ENCODE measurements at places on chromosomes 2 and 18.

DNA sequence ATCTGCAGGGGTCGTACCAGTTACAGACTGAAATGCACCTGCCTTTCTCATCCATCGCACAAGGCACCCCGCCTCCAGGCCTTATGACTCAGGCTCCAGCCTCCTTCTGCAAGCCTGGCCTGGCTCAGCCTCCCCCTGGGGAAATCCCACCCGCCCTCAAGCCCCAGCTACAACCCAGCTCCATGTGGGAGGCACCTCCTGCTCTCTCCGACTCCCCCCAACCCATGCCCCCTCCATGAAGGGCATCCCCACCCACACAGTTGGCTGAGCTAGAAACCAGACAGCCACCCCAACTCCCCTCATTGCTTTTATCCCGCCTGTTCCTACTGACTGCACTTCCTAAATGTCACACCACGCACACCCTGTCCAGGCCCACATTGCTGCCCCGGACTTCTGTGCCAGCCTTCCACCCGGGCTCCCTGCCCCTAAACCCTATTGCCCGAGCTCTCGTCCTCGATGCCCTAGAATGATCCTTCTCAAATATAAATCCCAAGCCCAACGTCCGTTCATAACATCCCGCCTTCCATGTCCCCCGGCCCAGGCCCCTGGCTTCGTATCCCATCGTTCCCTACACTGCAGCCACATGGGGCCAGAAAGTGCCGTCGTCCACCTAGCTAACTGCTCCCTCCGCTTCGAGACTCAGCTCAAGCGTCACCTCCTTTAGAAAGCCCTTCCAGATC is 9.9 kb downstream of the DNMT3A start:
- no peak for DNase-seq

GRCh38 chr2:116378786-116379185 is 1435.7 kb upstream of the DDX18 start:
- no peak for DNase-seq

- DNase-seq, result no peak
These were observed 30.3 kb downstream of the GPR75 start for GRCh38 chr2:53829273-53829979.

DNA sequence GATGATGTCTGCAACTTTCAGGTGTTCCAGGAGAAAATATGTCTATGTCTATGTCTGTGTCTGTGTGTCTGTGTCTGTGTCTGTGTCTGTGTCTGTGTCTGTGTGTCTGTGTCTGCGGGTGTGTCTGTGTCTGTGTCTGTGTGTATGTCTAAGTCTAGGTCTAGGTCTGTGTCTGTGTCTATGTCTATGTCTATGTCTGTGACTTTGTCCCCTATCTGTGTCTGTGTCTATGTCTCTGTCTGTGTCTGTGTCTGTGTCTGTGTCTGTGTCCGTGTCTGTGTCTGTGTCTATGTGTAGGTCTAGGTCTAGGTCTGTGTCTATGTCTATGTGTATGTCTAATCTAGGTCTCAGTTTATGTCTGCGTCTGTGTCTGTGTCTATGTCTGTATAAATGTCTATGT is 10.5 kb downstream of the IL1R2 start:
- DNase-seq, result no peak

GRCh38 chr2:55001716-55002115 is 48.5 kb downstream of the RTN4 start:
- DNase-seq, result no peak

DNA sequence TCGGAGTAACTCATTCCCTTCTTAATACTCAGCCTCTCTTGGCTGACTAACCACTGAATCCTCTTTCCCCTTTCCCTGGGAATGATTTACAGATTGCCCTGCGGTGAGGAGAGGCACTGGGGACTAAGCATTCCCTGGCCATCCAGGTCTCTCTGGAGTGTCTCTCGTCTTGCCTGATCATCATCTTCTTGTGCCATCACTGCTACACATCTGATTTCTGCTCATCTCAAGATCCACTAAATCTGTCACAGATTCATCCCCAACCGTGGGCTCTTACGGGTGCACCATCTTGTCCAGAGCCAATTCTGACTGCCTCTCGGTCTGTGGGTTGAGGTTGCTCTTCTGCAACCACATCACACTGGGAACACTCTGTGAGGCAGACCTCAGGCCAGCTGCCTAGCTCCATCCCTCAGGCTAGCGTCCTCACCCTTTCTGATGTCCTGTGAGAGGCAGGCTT is 12.0 kb downstream of the SFTPB start:
- no peak for DNase-seq

DNA sequence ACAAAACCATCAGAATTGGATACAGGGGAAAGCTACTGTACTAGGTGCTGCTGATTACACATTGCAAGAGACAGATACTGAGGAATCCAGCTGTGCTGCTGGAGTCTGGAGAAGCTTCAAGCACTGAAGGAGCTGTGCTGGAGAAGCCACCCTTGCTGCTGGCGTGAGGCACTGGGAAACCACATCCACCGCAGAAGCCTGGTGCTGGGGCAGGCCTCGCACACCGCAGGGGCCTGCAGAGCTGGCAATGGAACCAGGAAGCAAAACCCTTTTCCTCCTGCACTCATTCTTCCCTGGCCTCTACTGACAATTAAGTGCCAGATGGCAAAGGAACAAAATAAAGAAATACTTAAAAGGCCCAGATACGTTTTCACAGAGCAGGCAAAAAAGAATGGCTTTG is 94.4 kb upstream of the MSH6 start:
- DNase-seq, result no peak

GRCh38 chr2:6079405-6079804 is 387.2 kb downstream of the SOX11 start:
- no peak for DNase-seq

GRCh38 chr2:20414806-20415205 is 32.1 kb upstream of the RHOB start:
- DNase-seq, result no peak

GRCh38 chr18:27824841-27825681 is 351.9 kb downstream of the CDH2 start:
- no peak for DNase-seq

DNA sequence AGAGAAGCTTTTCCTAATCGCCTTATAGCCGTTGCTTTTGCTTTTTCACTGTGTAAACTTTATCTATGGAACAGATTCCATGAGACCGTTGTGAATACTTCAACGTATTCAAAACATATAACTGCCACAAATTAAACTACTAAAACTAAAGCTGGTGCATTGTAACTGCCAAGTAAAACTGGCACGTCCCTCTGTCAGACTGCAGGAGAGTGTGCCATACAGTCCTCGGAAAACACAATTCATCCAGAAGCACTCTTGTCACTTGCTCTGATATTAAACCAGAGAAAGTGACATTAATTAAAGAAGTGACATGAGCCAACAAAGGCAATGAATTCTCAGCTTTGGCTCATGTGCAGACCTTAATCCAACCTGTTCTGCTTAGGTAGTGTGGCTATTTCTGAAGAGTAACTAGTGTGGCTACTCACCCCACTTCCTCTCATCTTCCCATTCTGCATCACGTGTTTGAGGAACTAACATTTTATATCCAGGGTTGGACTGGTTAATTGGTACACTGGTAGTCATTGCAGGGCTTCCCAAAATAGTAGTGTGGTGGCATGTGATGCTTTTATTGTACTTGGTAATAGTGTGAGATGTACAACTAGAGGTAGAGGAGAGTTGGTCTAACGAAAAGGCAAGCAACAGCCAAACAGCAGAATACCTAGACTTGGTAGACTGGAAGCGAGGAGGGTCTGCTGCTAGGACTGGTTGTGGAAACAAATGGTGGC is 9.7 kb downstream of the VRK2 start:
- DNase-seq, result no peak

DNA sequence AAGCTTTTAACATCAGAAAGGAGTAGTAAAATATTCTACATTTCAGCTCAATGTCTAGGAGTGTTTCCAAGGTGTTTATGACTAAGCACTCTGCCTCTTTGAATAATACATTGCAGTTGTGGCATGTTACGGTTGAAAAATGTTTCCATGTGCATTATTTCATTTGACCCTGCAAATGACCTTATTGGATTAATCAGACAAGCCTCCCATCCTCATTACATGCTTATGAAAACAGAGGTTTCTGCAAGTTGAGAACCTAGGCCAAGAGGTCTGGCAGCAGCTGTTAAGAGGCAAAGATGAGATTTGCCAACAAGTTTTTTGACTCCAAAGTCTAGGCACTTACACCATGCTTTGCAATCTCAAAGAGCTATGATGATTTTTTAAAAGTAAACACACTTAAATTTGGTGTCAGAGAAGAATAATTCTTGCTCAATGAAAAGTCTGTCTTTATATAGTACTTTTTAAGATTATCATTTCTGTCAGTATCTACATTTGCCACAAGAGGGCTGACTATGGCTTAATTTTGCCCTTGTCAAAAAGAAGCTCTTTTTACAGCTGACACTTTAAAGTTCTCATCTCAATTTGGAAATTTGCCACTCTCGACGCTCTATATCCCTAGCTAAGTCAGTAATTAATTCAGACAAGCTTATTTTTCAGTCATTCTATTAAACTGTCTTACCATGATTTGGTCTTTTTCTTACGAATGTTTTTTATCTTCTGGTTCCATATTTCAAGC is 260.6 kb downstream of the PAX3 start:
- no peak for DNase-seq

DNA sequence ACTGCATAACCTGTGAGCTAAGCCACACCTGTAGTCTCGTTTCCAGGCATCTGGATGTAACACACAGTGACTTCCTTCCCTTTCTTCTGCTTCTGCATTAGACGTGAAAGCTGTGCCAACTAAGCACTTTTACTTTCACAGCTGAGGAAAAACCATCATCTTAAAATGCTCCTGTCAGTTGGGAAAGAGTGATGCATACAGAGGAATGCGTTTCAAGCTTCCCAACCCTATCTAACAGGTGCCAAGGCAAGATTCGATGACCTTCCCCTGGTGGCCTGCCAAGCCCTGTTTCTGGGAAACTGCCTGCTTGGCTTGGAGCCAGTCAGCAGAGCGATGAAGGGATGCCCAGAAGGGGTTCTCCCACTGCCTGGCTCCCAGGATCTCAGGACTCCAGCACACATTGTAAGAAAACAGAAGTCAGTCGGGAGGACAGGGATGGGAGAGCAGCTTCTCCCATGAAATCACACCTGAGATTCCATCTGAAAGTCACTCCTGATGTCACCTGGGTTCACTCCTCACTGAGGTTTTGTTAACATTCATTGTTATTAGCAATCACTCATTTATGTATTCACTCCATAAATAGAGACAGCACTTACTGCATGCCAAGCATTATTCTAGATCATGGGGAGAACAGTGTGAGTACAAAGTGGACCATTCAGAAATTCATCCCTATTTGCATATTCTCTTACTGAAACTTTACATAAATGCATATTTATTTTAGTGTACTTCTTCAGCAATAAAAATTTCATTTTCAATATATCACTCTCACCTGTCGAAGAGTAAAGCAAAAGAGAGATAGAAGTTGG is 64.1 kb downstream of the DTNA start:
- DNase-seq, result no peak

- DNase-seq, result no peak
These were observed 31.9 kb upstream of the CEP68 start for GRCh38 chr2:65024149-65024829.

- DNase-seq, result no peak
These were observed 12.2 kb upstream of the ATP6V1B1 start for GRCh38 chr2:70923378-70924015.

DNA sequence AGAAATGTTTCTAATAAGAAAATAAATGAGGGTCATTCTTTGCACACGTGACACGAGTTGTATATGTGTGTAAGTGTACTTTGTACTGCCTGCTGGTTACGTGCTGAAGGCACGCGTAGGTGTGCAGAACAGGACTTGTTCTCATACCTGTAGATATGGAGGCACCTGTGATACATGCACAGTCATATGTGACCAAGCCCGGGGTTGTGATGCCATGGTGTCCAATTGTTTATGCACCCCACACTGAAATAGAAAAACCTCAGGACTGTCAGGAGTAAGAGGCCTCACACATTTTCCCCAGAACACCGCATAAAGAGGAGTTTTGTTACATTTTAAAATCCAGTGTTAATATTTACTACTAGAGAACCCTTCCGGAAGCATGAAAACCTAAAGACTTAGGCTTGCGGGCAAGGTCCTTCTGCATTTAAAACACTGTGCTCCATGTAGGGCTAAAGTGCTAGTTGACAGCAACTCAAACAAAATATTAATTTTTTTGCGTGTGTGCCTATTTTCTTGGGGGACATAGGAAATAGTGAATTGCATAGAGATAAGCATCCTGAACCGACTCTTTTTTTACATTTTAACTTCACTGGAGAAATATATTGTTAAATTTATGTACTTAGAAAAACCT is 9.3 kb downstream of the TSHZ1 start:
- DNase-seq, result no peak

GRCh38 chr18:24019641-24020331 is 5.2 kb downstream of the TTC39C start:
- DNase-seq, result no peak

DNA sequence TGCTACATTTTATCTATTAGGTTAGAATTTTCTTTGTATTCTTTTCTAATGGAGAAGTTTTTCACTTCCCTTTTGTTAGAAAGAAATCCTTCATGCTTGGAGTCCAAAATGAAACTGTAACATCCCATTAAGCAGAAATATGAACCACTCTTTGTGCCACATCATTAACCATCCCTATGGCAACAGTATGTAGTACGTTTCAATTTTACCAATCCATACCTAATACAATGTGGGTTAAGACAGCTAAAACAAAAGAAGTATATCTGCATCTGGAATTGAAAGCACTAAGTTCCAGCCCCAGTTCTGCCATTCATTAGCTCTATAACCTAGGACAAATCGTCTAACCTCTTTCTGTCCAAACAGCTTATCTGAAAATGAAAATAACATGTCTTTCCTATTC is 409.2 kb upstream of the SPHKAP start:
- DNase-seq, result no peak

DNA sequence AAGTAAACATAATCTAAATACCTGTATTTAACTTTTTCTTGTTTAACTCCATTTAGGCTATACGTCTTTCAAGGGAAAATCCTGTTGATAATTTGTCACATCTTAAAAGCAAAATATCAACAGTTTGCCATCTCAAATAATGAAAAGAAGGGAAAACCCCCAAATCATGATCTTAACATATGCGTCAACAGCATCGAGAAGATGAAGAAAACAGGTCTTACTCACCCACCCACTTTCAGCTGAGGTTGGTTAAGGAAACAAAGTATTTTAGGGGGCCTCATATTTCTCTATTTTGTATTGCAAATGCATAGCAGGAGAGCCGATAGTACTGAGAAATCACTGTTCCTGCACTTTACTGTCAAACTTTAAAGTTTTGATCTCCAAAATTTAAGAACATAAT is 143.1 kb upstream of the COPS8 start:
- DNase-seq, result no peak

All from COLO829 (cell line).